Kidney (tissue), 22 donors: ENCODE measurements at places on chromosomes 11 and 22.

DNA sequence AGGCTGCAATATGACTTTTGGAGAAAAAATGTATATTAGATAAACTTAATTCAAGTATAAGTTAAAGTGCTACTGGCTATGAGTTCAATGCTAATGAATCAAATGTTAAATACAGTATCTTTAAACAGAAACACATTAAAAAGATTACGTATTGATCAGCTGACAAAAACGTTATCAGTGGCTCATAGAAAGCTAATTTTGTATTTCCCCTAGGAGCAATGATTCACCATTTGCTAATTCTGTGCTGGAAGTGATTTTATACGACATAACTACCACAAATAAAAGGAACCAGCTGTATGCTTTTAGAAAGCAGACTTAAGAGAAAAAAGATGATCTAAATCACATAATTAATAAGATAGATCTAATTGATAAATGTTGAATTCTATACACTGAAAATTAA, 43.6 kb downstream of the MRE11 start:
- DNase-seq: no peak

- peak; percentile 27 for DNase-seq
Observed at GRCh38 chr11:133306019-133306418, 226.3 kb downstream of the OPCML start.

DNA sequence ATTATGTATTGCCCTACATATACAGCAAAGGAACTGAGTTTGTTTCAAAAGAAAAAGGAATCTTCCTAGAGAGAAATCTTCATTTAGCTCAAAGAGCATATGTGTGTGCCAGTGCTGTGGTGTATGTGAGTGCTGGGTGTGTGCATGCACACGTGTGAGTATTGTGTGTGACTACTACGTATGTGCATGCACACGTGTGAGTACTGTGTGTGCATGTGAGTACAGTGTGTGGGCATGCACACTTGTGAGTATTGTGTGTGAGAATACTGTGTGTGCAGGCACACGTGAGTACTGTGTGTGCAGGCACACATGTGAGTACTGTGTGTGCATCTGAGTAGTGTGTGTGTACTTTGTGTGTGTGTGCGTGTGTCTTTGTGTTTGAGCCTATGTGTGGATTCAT, 651.0 kb upstream of the B3GAT1 start:
- DNase-seq: no peak

DNA sequence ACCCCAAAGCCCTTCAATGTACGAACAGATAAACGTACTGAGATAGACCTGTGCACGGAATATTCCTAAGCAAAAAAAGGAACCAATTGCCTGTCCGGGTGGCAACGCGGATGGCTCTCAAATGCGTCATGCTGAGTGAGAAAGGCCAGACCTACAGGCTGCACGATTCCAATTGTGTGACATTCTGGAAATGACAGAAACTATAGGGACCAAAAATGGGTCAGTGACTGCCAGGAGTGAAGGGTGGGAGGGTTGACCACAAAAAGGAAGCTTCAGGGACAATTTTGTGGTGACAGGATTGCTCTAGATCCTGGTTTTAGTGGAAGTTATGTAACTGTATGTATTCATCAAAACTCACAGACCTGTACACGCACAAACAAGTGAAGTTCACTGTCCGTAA, 24.0 kb upstream of the SYT8 start:
- no peak for DNase-seq

GRCh38 chr11:2942447-2942846, 13.2 kb upstream of the PHLDA2 start:
- DNase-seq: peak; percentile 40

DNA sequence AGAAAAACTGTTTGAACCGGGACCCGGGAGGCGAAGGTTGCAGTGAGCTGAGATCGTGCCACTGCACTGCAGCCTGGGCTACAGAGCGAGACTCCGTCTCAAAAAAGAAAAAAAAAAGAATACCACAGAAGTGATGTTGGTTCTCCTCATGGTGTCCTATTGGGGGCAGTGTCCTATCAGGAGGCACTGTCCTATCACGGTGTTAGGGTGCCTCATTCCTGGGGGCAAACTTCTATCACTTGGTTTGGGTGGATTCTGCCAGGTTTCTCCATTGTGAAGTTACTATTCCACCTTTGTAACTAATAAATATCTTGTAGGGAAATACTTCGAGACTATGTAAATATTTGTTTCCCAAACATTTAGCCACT, 19.6 kb downstream of the PRR14L start:
- DNase-seq: no peak

DNA sequence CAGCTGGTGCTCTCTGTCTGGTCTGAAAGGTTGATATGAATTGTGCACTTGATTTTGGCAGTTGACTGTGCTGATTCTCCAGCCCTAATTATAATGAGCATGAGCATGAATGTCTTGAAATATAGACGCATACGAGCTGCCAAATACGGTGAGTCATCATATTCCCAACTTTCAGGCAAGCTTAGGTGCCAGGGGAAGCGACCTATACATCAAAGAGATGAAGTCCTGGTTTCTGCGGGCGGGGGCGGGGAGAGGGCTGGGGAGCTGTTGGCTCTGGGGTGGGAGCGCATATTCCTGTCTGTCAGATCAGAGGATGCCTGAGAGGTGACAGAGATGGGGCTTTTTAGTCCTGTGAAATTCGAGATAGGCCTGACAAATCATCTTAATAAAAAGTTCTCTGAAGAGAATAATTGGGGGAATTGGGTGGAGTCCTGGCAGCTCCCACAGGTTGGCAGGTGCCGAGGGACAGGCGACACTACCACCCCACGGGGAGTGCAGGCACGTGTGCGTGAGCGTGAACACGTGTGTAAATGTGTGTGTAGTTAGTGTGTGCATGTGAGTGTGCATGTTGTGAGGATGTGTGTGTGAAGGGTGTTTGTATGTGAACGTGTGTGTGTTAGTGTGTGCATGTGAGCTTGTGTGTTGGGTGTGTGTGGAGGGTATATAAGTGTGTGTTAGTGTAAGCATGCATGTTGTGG, 865.3 kb downstream of the TBC1D22A start:
- DNase-seq: no peak

DNA sequence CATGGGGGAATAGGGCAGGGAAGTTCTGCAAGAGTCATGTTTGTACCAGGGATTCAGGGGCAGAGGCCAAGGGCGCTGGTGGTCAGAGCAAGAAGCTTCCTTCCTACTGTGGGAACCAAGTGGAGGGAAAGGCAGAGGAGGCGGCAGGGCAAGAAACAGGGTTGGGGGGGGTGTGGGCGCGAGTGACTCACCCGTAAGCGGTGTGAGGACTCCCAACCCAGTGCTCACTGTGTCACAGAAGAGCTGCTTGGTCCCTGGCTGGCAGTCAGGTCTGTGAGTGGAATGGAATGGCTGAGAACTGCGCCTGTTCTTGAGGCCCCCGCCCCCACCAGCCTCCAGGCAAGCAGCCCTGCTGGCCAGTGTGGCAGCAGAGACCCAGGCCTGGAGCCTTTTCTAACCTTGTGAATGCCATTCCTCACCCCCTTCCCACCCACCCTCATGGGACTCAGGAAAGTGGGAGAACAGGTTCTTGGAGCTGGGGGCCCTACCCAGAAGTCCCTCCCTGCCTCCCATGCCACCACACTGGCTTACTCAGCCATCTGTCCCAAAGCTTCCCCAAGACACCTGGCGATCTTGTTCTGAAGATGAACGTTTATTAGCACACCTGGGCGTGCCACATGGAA, 4.7 kb downstream of the LRRC10B start:
- DNase-seq: no peak

- DNase-seq: no peak
Observed at GRCh38 chr11:128645968-128646367, 47.9 kb upstream of the FLI1 start.

DNA sequence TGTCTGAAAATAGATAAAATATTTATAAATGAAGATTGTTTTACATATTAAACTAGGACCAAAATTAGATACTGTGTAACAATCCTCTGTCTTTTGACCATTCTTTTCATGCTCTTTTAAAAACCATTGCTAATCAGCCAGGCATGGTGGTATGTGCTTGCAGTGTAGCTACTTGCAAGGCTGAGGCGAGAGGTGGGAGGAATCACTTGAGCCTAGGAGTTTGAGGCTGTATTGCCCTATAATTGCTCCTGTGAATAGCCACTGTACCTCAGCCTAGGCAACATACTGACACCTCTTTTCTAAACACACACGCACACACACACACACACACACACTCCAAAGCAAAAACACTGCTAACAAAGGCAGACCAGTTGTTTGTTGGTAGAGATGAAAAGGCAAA, 259.2 kb downstream of the JRKL start:
- DNase-seq: peak; percentile 29

- no peak for DNase-seq
Observed at GRCh38 chr11:6233984-6234386, 451 bp downstream of the FHIP1B start.

DNA sequence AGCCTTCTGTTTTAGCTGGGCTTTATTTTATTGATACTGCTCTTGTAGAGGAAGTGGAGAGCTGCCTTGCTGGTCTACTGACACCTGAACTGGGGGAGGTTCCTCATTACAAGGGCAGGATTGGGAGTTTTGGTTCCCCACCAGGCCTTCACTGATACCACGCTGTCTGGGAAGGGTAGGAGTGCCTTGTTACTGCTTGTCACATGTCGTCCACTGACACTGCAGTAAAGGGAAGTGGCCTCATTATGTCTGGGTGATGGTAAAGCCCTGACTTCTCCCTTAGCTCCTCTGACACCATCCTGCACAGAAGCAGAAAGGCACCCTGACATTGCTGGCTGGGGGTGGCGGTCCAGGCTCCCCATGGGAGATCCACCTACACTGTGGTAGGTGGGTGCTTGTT, 38.7 kb upstream of the ELF5 start:
- DNase-seq: no peak

DNA sequence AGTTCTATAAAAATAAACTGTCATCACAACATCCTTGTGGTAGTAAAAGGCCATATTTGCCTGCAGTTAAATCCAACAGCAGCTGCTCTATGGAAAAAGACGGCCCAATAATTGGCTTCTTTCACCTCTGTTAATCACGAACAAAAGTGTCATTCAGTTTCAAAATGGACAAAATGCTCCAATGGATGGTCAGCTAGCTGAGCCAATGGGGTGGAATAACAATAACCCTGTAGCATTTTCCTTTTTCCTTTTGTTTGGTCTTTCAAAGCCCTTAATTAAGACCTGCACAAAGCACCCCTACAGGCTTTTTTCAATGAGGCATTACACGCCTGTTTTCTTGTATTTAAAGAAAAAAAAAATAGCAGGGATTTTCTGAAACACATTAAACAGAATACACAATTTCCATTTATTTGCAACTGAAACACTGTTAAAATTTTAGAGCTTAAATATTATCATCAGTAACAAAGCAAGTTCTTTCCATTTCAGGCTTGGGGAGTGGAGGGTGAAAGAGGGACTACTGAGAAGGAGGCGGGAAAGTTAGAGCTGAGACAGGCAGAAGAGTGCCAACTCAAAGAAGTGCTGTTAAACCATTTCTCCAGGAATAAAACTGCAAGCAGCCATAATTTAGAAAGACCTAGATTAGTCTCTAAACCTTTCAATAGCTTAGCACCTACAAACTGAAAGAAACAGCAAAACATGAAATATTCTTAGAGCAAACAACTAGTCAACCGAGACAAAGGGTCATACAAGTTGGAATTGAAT, 28.7 kb downstream of the LGR4 start:
- peak; percentile 47 for DNase-seq

GRCh38 chr22:37233751-37234631, 10.1 kb downstream of the RAC2 start:
- peak; percentile 38 for DNase-seq
